AG04450 (cell line): ENCODE measurements at places on chromosomes 5 and 9.

DNA sequence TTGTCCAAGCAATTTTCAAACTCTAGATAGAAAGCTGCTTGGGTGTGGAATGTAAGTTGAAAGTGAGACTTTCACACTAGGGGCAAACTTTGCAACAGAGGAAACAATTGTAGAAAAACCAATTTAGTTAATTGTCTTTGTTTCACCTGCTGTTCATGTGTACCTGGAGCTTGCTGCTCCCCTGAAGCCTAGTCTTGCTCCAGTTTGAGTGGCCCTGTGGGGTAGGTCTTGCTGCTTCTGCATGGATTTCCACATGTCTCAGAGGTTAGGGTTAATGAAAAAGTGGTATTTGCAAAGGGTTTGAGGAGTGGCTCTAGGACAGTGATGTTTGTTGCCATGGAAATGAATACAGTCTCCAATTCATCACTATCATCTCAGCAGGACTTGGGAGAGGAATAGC, 182.2 kb downstream of the FSTL4 start:
- DNase-seq = no peak

- no peak for DNase-seq
Observed at GRCh38 chr5:151694035-151694485, 7.3 kb upstream of the SPARC start.

DNA sequence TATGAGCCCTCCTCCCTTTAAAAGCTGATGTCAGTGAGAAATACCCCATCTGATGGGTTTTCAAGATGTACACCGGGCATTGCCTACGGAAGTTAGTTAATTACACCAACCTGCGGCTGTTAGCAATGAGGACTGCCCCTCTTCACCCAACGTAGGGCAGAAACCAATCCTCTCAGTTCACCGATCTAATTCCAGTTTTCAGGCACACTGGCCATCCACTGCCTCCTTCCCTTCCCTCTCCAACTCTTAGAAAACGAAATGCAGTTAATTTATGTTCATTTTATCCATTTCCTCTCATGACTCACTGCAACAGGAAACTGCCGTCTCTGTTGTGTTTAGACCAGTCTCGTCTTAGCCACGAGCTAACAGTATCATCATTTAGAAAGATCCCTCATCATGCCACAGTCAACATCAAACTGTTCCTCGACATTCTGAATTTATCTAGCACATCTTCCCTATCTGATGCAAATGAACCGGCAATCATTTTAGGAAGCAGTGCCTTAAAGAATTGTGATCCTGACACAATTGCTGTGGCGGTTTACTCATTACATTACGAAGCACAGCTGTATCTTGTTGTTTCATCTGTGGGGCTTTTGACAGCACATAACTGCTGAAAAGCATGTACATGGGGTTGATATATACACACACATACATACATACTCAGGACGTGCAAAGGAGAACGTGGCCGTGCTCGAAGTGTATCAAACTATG, 168.6 kb downstream of the EFNA5 start:
- DNase-seq = no peak

- DNase-seq = no peak
Observed at GRCh38 chr9:95678759-95679158, 162.0 kb upstream of the PTCH1 start.

- no peak for DNase-seq
Observed at GRCh38 chr9:36207016-36207415, 16.3 kb downstream of the CLTA start.
